Activated naive CD4-positive, alpha-beta T cell treated with anti-CD3 and anti-CD28 coated beads for 36 hours (primary cell): ENCODE measurements at places on chromosomes 3 and 15. TPM values are rescaled to one million over a fixed set of nuclear protein-coding genes. Genes with fewer than 3 reads are reported as not detected.

MKRN2OS gene
- not detected for total RNA-seq

RAD51 gene
- 68.8 TPM for total RNA-seq

DNA sequence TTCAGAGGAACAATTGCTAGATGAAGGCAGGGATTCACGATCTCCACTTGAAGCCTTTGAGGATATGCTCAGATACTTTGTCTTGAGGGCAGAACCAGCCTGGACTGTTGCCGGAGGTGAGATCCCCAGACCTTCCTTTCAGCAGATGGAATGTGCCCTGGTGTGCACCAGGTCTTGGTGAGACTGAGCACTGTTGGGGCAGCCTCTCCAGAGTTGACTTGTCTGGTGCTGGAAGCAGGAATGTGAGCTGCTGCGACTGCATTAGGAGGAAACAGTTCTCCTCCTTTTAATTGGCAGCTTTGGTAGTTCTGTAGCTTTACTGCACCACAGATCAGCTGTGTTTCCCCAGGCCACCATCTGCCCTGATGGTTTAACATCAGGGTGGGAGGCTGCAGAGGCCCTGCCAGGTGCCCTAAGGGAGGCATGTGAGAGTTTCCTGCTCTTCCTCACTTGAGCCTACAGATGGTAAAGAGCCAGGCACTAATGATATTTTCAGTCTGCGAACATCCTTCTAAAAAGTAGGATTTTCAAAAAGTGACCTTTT is 58.5 kb downstream of the CTDSPL start:
- DNase-seq = no peak
- no peaks in the 10 kb centered on the region for H3K27me3 ChIP-seq
- no peaks in the 10 kb centered on the region for H3K4me1 ChIP-seq
- H3K36me3 ChIP-seq = no peaks in the 10 kb centered on the region

GRCh38 chr15:101457696-101458095 is 31.8 kb downstream of the PCSK6 start:
- DNase-seq = no peak
- no peaks in the 10 kb centered on the region for H3K36me3 ChIP-seq
- H3K27ac ChIP-seq = no peak overlapping the region
- no peak overlapping the region for H3K4me3 ChIP-seq

DNA sequence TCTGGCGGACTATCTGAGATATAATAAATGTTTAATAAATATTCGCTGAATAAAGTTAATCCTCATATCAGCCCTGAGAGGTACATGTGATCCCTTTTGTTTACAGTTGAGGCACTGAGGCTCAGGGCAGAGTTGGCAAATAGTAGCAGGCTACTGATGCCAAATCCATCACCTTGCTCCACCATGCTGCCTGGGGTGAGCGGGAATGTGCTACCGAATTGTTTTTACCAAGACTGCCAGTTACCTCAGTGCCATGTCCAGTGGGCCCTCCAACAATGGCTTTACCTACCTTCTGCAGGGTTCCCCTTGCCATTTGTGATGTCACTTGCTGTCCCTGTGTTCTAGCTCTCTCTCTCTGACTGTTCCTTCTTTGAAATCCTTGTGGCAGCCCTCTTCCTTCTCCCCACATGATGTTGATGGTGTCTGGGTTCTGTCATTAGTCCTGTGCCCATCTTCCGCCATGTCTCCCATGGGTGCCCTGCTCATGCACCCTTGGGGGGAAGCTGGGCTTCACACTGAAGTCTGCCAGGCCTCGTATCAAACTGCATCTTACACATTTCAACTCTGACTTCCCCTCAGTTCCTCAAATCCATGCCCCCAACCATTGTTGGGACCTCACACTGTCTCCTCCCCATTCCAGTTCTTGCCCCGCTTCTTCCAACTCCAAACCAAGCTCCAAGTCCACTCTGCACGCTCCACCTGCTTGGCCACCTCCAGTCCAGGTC is 35.4 kb downstream of the SLCO2A1 start:
- H3K4me1 ChIP-seq = no peaks in the 10 kb centered on the region
- peaks cover 9% of the 10 kb centered on the region for H3K27me3 ChIP-seq
- H3K27ac ChIP-seq = no peak overlapping the region
- no peak overlapping the region for H3K4me3 ChIP-seq
- H3K36me3 ChIP-seq = no peaks in the 10 kb centered on the region
- DNase-seq = no peak
